NCI-H2081 treated with DMSO at 0.1 percent for 48 hours (cell line): ENCODE measurements at places on chromosomes 13 and 19.

DNA sequence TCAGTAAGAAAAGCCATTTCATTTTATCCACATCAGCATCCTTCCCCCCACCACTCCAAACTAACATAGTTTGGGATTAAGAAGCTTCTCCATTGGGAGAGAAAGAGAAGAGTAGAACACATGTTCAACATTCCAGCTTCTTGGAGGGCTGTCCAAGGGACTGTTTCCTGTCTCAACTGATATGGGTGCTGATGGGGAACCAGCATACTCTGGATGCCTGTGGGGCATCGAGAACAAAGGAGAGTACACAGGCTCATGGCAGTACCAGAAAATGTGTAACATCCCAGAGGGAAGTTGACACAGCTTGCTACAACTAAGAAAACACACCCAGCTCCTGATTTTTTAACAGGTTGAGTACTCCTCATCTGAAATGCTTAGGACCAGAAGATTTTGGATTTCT, 24.7 kb downstream of the SUCLA2 start:
- no peak for DNase-seq

GRCh38 chr19:17748884-17749638, 2.2 kb upstream of the FCHO1 start:
- no peak for DNase-seq

GRCh38 chr19:10295305-10295846, 5.6 kb downstream of the ICAM5 start:
- no peak for DNase-seq

DNA sequence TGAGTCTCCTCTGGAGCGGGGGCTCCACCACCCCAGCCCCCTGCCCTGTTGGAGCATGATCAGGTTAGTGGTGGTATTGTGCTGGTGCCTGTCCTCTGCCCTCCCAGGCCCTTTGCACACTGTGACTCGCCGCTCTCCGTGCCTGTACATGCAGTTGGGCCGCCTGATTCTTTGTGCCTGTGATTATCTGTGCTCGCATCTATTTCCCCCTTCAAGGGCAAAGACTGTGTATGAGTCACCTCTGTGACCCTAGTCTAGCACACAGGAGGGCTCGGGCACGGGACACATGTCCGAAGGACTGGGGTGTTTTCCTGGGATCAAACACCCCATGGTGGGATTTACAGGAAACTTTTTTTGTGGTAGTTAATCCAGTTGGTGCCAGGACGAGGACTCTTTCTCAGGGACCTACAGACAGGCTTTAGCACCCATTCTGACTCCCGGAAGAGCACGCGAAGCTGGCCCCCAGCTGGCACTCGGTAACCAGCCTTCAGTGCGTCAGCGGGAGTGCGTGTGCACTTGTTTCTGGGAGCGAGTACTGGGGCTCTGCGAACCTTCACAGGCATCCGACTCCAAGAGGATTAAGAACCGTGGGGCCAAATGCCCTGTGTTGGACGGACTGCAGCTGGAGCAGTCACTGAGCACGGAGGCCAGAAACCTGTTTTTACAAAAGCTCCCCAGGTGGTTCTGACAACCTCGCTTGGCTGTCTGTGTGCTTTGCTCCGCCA, 6.7 kb downstream of the PPP1R37 start:
- DNase-seq, result no peak

- DNase-seq, result no peak
Measured at GRCh38 chr13:114053026-114053425, 79.2 kb upstream of the C13orf46 start.

DNA sequence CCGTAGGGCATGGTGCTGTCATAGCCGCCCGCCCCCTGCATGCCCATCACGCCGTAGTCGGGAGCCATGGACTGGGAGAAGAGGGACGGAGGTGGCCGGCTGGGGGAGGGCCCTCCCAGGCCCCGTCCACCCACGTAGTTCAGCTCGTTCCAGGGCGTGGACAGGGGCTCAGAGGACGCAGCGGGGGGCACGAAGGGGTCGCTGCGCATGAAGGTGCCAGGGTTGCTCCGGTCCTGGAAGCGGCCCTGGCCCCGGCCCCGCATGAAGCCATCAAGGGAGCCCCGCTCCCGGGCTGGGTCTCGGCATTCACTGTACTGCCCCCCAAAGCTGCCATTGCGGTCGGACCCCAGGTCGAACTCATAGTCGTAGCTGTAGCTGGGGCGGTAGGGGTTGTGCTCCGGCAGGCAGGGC, 6.7 kb downstream of the AKAP8 start:
- no peak for DNase-seq

GRCh38 chr13:27666951-27667350, 45.3 kb downstream of the POLR1D start:
- no peak for DNase-seq

DNA sequence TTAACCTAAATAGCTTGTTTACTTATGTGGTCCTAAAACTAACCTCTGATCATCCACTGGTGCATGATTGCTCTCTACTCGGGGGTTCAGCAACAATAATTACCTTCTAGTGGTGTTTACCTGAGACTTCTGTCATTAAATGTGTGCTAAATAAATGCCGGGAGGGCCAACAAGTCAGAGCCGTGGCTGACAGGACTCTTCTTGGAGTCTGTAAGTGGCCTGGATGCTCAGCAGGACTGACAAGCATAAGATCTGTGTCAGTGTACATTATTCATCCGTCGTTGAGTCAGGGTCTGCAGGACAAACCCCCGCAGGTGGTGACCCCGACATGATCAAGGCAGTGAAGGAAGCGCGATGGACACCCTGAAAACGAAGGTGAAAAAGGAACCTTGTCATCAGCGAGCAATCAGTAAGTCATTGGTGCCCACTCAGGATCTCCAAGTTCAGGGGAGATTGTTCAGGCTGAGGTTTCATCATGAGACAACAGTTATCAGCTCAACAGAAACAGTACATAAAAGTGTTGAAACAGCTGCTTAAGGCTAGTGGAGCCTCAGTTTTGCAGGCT, 1466.9 kb downstream of the UQCRFS1 start:
- DNase-seq, result no peak

- no peak for DNase-seq
Measured at GRCh38 chr13:74450964-74451363, 316.8 kb upstream of the KLF12 start.

GRCh38 chr13:64675255-64675892, 2554.8 kb downstream of the PCDH9 start:
- DNase-seq, result no peak

GRCh38 chr19:16283210-16284061, 41.2 kb upstream of the KLF2 start:
- no peak for DNase-seq

DNA sequence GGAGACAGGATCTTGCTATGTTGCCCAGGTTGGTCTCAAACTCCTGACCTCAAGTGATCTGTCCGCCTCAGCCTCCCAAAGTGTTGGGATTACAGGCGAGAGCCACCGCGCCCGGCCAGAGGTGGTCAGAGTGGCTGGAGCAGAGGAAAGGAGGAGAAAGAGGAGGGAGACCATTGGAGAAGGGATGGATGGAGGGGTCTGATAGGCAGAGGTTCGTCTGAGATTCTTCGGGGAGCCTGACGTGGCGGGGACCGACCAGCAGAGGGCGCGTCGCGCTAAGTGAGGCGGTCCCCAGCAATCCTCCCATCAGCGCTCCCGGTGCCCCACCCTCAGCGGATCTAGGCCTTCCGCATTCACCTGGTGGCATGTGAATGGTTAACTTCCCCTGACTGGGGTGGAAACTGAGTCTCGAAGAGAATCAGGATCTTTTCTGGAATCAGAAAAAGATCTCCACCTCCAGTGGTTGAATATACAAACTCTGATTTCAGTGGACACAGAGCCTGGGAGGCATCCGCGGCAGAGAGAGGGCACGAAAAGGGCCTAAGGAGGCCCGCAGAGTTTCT, 8.8 kb downstream of the GTPBP3 start:
- no peak for DNase-seq

- DNase-seq, result no peak
Measured at GRCh38 chr19:47769534-47769933, 9.0 kb upstream of the SELENOW start.

DNA sequence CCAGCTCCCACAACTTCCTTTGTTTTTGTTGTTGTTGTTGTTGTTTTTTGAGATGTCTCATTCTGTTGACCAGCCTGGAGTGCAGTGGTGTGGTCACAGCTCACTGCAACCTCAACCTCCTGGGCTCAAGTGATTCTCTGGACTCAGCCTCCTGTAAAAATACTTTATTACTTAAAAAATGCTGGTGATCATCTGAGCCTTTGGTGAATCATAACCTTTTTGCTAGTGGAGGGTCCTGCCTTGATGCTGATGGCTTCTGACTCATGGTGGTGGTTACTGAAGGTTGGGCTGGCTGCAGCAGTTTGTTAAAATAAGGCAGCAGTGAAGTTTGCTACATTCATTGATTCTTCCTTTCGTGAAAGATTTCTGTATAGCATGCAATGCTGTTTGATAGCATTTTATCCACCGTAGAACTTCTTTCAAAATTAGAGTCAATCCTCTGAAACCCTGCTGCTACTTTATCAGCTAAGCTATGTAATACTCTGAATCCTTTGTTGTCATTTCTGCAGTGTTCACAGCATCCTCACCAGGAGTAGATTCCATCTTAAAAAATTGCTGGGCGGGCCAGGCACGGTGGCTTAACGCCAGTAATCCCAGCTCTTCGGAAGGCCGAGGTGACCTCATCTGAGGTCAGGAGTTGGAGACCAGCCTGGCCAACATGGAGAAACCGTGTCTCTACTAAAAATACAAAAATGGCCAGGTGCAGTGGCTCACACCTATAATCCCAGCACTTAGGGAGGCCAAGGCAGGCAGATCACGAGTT, 18.0 kb downstream of the ARHGAP35 start:
- no peak for DNase-seq

DNA sequence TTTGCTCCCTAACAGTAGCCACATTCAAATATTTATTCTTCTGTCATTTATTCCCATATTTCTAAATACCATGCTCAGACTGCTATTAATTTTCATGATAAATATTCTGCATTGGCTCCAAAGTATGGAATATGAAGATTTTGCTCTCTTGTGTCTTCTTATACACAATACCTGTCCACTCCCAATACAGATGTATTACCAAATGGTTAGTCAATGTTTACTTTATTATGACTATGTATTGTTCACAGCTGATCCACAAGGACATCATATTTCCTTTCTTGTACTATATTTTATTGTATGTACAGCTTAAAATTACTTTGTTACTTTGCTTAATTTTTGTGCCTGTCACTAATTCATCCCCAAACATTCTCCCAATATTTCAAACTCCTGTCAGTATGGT, 322.3 kb downstream of the OXGR1 start:
- DNase-seq, result no peak

DNA sequence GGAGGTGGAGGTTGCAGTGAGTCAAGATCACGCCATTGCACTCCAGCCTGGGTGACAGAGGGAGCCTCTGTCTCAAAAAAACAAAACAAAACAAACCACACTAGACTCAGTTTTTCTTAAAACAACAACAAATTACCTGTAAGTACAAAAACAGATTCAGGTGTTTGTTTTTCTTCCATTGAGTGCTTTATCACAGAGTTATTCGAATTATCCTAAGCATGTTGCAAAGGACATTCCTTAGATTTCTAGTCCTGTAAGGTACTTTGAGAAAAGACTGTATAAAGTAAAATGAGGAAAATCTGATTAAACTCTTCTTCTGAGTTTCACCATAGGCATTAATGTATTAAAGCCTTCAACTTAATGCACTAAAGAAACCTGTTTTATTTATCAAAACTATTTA, 2.2 kb upstream of the EEF1AKMT1 start:
- DNase-seq, result no peak

- DNase-seq, result no peak
Measured at GRCh38 chr19:29644210-29644609, 21.1 kb upstream of the PLEKHF1 start.

GRCh38 chr19:48616041-48616436, 1.2 kb upstream of the FAM83E start:
- DNase-seq, result no peak

DNA sequence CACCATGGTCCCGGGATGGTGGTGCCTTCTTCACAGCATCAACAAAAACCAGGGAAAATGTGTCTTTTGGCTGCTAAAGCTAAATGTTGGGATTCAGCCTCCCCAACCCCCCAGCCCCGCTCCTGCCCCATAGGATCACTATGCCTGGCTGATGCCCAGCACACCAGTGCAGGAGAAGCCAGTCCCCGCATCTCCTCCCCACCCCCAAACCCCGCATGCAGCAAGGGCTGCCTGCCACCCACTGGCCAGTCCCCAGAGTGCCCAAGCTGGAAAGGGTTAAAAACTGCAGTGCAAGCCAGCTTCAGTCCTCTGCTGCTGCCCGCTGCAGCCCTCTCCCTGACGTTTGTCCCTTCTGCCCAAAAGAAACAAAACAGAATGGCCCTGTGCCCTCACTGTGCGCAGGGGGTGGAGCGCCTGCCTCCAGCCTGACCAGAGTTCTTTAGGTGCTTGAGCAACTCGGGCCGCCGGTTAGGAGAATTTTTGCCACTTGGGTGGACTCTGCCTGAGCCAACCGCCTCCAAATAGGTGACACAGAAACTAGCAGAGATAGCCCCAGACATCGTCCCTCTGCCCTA, 3.7 kb downstream of the CALM3 start:
- DNase-seq, result no peak

DNA sequence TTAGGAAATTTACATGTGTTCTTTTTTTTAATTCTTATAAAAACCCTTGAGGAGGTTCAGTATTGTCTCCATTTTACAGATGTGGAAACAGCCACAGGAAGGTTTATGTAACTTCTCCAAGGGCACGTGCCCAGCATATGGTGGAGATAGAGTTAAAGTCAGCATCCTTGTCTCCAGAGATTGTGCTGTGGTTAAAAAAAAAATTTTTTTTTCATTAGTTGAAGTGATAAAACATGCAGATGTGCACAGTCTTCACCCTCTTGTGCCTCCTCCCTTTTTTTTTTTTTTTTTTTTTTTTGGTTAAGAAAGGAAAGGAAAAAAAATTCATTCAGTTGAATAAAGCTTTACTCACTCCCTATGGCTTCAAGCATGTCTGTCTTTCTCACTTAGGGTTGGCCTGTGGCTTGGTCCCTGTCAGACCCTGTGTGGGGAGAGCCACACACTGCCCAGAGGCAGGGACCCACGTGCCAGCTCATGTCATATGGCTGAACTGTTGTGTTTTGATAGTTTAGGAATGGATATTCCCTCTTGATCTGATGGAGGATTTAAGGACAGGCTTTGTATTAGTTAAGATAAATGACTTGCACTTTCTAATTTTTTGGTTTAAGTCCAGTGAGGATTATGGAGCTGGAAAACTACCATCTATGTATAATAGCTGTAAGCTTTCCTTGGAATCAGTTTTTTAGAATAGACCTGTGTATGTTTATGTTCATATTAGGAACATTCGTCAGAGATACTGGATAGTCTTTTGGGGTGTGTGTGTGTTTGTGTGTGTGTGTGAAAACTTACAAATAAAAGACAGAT, 19.3 kb downstream of the RNASEH2B start:
- DNase-seq, result no peak
